Motor neuron (in vitro differentiated cells): ENCODE measurements at places on chromosomes 13 and 19. TPM values are rescaled to one million over a fixed set of nuclear protein-coding genes. Genes with fewer than 3 reads are reported as not detected.
A peak's percentile ranks its signal among the peaks of the same experiment; 100 is the strongest.

Gene CUL4A
- 96.0 and 100 TPM in 2 replicates for total RNA-seq

Gene KCNC3
- 1.6 and 2.2 TPM in 2 replicates for total RNA-seq

Gene PSG3
- not detected in 2 replicates for total RNA-seq

Gene CRLF1
- total RNA-seq, result 1.5 and 2.4 TPM in 2 replicates

Gene NCAN
- total RNA-seq, result 67.9 and 72.1 TPM in 2 replicates

Gene ATXN8OS
- 0.29 and 0.59 TPM in 2 replicates for total RNA-seq

Gene SBSN
- total RNA-seq, result 0.27 and 0.46 TPM in 2 replicates

Gene MCEMP1
- total RNA-seq, result 0.13 and 0.46 TPM in 2 replicates

Gene FUT3
- 0.46 and 0.64 TPM in 2 replicates for total RNA-seq

Gene SMIM44
- not detected in 2 replicates for total RNA-seq

Gene MADCAM1
- total RNA-seq, result 0.27 and 0.57 TPM in 2 replicates

Gene DENND1C
- total RNA-seq, result 2.3 and 2.7 TPM in 2 replicates

Gene ZNF681
- total RNA-seq, result 0.19 TPM in 1 of 2 replicates, not detected in the other

Gene LRG1
- 0.63 and 0.89 TPM in 2 replicates for total RNA-seq

Gene URAD
- total RNA-seq, result not detected in 2 replicates

- ATAC-seq, result peak; percentile 8
Observed at GRCh38 chr13:29594303-29594709, 1.2 kb downstream of the SLC7A1 start.

DNA sequence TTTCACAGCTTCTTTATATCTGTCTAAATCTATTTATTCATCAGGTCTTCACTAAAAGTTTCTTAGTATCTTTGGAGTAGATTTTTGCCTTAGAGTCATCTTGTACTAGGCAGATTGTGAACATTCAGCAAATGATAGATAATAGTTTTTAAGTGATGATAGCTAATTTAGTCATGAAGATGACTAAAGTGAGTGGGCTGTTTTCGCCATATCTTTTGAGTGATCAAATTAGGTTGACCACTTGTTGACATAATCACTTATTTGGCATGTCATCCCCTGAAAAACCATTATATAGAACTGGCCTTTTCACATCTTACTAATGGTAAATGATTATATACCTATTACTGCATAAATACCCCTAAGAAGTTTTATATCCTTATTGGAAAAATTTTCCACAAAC lies 999.2 kb downstream of the PCDH17 start:
- no peak for ATAC-seq

DNA sequence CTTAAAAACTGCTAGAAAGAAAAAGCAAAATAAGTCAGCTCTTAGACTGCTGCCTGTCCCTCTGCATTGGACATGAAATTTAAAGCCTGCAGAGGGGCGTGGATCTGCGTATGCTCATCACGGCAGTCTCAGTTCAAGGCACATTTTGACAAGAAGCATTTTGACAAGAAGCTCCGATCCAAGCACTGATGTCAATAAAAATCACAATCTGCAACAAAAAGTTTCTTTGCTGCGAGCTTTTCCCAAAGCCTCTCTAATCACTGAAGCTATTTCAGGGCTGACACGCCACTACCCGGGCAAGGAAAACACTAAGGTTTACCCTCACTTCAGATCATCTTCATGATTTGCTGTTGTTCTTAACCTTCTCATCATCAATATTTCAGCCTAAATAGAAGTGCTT lies 7.4 kb downstream of the DCUN1D2 start:
- ATAC-seq, result no peak

GRCh38 chr13:84865783-84866221 lies 933.4 kb downstream of the SLITRK6 start:
- ATAC-seq, result no peak

- ATAC-seq, result peak; percentile 33
Observed at GRCh38 chr13:41905600-41906254, 55.2 kb downstream of the VWA8 start.

GRCh38 chr13:33132644-33133440 lies 116.6 kb downstream of the KL start:
- ATAC-seq, result no peak

- no peak for ATAC-seq
Observed at GRCh38 chr13:20980899-20981298, 78.4 kb upstream of the XPO4 start.

GRCh38 chr13:75202981-75203380 lies 279.0 kb downstream of the TBC1D4 start:
- no peak for ATAC-seq

DNA sequence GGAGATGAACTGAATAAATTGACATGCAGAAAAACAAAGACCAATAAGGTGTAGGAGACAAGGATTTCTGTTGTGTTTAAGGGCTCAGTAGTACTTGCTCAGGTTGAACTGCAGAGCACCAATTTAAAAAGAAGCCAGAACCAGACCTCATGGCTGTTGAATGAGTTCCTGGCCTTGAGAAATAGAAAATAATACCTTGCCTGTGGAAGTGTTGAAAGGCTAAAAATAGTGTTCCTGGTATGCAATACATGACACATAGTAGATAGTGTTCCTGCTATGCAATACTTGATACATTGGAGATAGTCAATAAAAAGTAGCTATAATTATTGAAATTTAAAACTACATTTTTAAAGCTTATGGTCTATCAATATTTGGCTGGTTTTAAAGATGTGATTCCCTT lies 595.8 kb downstream of the PCDH9 start:
- ATAC-seq, result no peak

- ATAC-seq, result no peak
Observed at GRCh38 chr19:40754611-40755247, 3.7 kb downstream of the SNRPA start.

- ATAC-seq, result no peak
Observed at GRCh38 chr19:40129425-40129824, 38.7 kb upstream of the ZNF780A start.

GRCh38 chr19:44602081-44602480 lies 11.3 kb upstream of the IGSF23 start:
- no peak for ATAC-seq

- ATAC-seq, result peak; percentile 45
Observed at GRCh38 chr13:57629391-57629804, 2.1 kb upstream of the PCDH17 start.

DNA sequence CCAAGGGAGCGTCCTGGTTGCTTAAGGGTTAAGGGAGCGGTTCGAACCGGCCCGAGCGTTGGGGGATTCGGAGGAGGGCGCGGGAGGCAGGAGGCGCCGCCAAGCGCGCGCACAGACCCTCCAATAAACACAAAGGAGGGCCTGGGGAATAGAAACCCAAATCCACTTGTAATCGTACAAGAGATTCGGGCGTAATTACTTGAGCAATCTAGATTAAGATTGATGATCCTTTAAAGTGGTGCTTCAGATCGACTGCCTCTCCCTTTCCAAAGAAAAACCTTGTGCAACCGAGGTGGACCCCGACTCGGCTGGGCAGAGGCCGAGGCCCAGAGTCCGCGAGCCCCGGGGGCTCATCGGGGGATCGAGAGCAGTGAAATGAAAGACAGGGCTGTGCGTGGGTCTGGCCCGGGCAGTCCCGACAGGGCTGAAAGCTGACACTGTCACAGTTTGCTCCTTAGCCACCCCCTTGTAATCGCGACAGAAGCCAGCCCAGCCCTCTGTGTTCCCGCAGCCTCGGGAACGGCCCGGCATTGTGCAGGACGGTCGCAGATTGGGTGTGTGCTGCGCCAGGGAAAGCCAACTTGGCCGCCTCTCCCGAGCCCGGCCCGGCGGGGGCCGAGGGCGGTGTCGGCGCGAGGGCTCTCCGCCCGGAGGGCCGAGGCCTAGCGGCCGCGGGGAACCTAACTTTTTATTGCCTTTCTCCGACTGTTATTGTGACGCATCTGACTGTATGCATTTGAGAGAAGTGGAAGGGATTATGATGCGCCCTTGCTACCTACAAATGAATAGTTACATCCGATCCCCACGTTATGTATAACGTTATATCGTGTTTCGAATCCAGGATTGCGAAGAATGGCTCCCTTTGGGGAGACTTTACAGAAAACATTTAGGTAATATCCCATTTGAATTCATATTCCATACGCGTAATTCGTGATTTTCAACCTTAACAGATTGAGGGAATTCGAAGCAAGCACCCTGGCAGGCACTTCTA lies 5.5 kb downstream of the MAB21L1 start:
- peak; percentile 84 for ATAC-seq

- no peak for ATAC-seq
Observed at GRCh38 chr19:52749780-52750179, 14.9 kb upstream of the ZNF611 start.

DNA sequence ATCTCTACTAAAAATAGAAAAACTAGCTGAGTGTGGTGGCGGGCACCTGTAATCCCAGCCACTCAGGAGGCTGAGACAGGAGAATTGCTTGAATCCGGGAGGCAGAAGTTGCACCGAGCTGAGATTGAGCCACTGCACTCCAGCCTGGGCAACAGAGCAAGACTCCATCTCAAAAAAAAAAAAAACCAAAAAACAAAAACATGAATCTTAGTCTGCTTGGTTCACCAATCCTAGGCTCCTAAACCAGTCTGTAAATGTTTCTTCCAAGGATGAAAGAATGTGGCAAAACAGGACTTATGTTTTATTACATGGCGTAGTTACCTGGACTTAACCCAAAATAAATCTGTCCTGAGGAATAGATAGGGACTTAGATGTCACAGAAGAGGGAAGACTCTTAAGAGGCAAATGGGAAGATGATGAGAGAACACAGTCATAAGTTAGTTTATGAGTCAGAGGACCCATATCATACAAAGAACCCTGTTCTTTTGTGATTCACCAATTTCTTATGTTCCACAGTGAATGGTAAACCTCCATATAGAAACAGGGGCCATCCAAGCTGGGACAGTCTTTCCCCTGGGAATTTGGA lies 6.9 kb upstream of the FBXL3 start:
- ATAC-seq, result no peak

- ATAC-seq, result no peak
Observed at GRCh38 chr19:17004386-17004785, 22.2 kb downstream of the CPAMD8 start.

DNA sequence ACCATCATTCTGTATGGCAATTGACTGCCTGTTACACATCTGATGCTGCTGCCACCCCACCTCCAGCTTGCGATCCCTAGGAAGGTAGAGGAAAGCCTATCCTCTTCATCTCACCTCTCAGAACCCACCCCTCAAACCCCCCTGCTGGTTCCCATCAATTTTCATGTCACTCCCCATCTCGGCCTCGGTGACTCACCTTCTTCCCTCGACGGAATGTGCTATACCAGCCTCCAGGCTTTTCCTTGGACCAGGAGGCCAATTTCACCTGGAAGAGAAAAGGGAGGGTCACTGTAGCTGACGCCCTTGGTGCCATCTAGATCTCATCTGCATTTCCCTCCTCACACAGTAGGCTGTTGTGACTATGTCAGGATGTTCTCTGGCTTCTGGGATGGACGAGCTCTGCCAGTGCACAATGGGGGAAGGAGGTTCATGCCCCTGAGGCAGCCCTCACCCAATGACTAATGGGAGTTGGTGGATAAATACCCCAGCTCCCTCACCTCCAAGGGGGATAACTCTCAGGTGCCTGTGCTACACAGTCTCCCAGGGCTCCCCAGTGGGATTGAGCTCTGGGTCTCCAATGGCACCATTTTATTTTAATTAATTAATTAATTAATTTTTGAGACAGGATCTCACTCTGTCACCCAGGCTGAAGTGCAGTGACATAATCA lies 26.4 kb upstream of the OLFM2 start:
- ATAC-seq, result no peak

- no peak for ATAC-seq
Observed at GRCh38 chr13:25654322-25654721, 282.5 kb downstream of the ATP8A2 start.

GRCh38 chr19:35135389-35135909 lies 590 bp upstream of the LGI4 start:
- peak; percentile 78 for ATAC-seq

DNA sequence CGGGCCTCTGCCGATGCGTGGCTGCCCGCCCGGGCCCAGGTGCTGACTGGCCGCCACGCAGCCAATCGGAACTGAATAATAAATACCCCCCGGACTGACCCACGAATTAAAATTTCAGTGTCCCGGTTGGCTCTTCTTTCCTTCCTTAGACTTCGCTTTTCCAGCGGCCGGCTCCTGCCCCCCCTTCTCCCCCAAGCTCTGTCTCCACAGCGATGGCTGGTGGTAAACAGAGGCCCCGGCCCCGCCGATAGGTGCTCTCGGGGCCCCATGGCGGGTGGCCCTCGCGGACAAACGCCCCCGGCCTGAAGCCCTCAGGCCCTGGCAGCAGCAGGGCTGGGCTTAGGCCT lies 2.6 kb downstream of the ZBTB7A start:
- ATAC-seq, result no peak

DNA sequence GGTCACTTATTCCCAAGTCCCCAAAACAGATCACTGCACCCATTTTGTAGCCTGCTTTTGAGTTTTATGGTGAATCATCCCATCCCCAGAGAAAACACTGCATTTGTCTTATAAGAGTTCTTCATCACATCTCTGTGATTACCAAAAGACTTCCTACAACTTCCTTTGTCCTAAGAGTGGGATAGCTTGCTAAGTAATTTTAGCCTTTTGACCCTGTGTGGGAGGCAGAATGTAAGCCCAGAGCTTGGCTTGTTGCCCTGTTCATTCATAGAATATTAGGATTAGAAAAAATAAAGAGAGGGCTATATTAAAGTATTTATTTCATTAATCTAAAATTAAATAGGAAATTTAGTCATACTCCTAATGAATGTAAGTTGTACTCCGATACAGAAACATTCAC lies 213.3 kb downstream of the MZT1 start:
- no peak for ATAC-seq

DNA sequence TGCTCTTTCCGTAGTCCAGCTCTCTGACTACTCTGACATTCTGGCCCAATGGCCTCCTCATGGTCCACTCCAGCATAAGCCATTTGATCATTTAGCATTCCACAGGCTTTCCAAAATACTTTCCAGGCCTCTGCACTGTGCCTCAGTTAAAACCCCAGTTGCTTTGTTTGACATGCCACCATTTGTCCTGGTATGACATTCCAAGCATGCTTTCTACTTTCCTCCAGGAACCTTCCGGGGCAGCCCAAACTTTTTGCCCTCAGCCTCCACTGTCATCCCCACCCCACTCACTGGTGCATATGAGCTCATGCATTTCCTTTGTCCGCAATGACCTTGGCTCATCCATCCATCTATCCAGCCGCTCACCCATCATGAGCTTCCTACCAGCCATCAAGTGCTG lies 41.8 kb upstream of the WASF3 start:
- no peak for ATAC-seq

DNA sequence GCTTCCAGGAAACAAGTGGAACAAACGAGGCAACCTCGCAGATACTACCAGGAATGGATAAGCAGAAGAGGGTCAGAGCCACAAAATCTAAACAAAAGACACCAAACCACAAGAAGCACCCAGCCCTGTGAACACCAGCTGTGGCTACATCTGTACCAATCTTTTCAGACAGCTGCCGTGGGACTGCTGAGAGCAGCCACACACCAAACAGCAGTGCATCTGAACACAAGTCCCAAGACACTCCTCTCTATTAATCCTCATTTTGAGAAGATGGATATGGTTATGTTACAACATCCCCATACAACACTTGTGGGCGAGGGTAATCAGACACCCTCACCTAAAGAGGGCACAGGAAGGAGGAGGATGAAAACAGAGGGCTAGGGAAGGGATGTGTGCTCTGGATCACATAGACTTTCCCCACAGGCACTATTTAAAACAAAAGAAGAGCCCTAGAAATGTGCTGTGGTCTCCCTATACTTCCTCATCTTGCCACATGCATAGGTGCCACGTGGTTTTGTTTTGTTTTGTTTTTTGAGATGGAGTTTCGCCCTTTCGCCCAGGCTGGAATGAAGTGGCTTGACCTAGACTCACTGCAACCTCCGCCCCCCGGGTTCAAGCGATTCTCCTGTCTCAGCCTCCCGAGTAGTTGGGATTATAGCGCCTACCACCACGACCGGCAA lies 41.6 kb upstream of the ZNF14 start:
- ATAC-seq, result no peak

GRCh38 chr13:79647533-79647932 lies 166.6 kb downstream of the NDFIP2 start:
- no peak for ATAC-seq
